Femur (tissue), 1 donor: ENCODE measurements at places on chromosomes 5 and 9.
A peak's percentile ranks its signal among the peaks of the same experiment; 100 is the strongest.

- DNase-seq, result peak; percentile 70
Observed at GRCh38 chr9:136791516-136792276, 552 bp downstream of the TMEM141 start.

DNA sequence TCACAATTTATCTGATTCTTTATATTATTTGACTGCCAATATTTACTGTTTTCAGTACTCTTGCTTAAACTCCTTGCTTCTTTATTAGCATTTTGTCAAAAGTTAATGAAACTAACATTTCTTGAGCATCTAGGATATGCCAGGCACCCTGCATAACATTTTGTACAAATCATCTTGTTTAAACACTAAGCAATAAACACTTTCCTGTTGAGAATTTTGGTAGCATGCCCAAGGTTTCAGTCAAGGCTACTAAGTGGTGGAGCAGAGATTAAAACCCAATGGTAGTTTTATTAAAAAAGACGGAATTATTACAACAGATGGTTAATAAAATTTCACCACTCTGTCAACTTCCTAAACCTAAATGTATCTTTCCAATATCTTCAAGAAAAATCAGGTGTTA is 43.2 kb downstream of the SKIC3 start:
- no peak for DNase-seq

- no peak for DNase-seq
Observed at GRCh38 chr5:126516852-126517251, 78.2 kb downstream of the ALDH7A1 start.

- DNase-seq, result no peak
Observed at GRCh38 chr5:2442496-2443354, 308.8 kb downstream of the IRX2 start.

DNA sequence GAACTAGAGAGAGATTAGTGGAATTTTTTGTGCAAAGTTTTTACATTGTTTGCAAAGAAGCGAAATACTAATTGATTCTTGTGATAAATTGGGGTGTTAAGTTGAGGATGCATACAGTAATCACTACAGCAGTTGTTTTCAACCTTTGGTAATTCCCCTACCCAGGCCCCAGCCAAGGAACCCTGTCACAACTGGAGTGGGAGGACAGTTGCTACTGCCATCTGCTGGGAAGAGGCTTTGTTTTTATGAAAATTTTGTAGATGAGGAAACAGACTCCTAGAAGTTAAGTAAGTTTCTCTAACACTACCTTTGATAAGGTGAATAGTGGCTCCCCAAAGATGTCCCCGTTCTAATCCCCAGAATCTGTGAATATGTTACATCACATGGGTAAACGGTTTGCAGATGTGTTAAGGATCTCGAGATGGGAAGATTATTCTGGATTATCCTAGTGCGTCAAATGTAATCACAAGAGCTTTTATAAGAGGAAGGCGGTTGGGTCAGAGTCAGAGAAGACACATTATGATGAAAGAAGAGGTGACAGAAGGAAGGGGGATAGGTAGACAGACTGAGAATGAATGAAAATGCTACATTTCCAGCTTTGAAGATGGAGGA is 34.0 kb upstream of the PPP1R2B start:
- DNase-seq, result peak; percentile 41

DNA sequence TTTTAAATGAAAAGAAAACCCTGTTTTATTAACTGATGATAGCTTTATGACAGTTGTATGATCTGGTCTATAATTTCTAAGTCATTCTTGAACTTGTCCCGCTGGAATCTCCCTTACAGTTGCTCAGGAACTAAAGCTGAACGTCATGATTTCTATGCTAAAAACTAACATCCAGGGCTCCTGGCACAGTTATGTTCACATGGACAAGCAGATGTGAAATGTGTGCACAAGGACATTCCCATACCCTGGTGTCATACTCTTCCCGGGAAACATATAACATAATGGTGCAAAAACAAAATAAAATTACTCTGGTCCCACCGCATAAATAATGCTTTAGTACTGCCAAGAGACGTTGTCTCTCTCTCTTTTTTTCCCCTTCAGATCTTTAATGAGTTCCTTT is 134.9 kb downstream of the PRDM6 start:
- peak; percentile 77 for DNase-seq

DNA sequence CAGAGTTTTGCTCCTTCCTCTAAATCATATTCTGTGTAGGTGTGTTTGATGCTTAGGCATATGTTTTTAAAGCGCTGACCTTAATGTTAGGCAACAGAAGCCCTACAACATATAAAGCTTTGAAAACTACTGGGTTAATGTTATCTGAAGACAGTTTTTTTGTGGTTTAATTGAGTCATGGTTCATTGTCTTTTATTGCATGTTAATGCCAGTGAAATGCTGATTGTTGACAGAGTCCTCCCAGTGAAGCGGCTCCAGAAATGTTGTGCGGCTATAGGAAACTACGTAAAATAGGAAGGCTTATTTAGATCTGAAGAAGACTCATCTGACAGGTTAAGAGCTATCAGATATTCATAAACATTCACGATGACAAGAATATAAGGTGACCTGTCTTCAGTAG is 424.6 kb downstream of the CCDC171 start:
- no peak for DNase-seq

- DNase-seq, result no peak
Observed at GRCh38 chr5:42839196-42839595, 27.5 kb upstream of the SELENOP start.
